Karpas-422 (cell line): ENCODE measurements at places on chromosomes 4 and X. TPM values are rescaled to one million over a fixed set of nuclear protein-coding genes. Genes with fewer than 3 reads are reported as not detected.

- no peak for DNase-seq
Measured at GRCh38 chr4:2416564-2417225, 1.8 kb downstream of the ZFYVE28 start.

Gene TMSB15B
- 1.0 and 13.2 TPM in 2 replicates for total RNA-seq

DNA sequence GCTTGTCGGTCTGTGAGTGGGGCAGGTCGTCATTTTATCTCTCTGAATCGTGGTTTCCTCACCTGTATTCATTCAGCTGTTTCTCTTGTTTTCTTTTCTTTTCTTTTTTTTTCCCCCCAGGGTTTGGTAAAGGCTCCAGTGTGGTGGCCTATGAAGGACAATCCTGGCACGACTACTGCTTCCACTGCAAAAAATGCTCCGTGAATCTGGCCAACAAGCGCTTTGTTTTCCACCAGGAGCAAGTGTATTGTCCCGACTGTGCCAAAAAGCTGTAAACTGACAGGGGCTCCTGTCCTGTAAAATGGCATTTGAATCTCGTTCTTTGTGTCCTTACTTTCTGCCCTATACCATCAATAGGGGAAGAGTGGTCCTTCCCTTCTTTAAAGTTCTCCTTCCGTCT is 41.4 kb downstream of the MAP7D3 start:
- DNase-seq, result no peak

GRCh38 chr4:1678244-1678643 is 5.9 kb downstream of the FAM53A start:
- no peak for DNase-seq
